Activated CD8-positive, alpha-beta memory T cell treated with anti-CD3 and anti-CD28 coated beads, Interleukin-2, amount 50 U/mL, for 48 hours (primary cell): ENCODE measurements at places on chromosomes 2 and 18.
A peak's percentile ranks its signal among the peaks of the same experiment; 100 is the strongest.

- no peak for DNase-seq
These were observed 39.4 kb upstream of the CYBRD1 start for GRCh38 chr2:171482877-171483276.

- no peak for DNase-seq
These were observed 352.4 kb downstream of the ZNF516 start for GRCh38 chr18:76142611-76143010.

DNA sequence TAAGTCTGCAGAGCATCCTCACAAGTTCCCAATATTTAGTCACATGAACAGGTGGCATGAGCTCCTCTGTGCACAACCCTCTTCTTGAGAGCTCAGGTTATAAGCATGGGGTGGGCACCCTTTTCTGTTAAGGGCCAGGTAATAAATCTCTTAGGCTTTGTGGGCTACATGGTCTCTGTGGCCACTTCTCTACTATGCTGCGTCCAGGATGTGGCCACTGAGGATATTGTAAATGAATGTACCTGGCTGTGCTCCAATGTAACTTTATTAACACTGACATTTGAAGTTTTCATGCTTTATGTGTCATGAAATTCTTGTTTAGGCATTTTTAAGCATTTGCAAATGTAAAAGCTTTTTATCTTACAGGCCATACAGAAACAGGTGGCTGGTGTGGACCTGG, 116.8 kb upstream of the ST6GAL2 start:
- no peak for DNase-seq

- no peak for DNase-seq
These were observed 108.4 kb upstream of the ITGB6 start for GRCh38 chr2:160308476-160308875.

DNA sequence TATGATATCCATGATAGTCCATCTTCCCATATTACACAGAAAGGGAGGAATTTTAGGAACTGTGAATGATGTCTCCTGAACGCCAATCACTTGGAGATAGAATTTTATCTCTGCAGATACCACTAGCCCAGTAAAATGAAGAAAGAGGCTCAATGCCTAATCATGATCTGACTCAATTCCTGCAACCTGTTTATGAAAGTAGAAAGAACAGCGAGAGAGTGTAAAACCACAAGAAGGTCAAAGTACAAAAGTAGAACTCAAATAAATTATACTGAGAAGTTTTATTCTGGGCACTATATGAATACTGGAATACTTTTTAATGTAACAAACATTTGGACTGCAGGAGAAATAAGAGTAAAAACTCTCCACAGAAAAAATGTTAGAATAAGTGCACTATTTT, 892.1 kb upstream of the DDX18 start:
- no peak for DNase-seq

DNA sequence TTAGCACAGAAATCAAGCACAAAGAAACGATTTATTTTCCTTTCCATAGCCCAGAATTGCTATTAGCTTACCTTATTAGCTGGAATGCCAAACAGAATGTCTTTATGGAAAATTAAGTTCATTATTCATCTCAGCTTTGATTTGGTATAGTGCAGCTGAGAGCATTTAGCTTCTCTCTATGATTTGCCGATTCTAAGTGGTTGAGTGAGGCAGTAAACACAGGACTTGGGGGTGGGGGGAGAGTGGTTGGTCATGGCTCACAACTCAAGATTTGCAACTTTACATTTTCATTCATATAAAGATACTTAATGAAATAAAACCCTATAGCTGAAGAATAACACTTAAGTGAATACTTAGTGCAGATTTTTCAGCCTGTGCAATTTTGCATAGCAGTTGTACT, 395.2 kb downstream of the TGIF1 start:
- no peak for DNase-seq

DNA sequence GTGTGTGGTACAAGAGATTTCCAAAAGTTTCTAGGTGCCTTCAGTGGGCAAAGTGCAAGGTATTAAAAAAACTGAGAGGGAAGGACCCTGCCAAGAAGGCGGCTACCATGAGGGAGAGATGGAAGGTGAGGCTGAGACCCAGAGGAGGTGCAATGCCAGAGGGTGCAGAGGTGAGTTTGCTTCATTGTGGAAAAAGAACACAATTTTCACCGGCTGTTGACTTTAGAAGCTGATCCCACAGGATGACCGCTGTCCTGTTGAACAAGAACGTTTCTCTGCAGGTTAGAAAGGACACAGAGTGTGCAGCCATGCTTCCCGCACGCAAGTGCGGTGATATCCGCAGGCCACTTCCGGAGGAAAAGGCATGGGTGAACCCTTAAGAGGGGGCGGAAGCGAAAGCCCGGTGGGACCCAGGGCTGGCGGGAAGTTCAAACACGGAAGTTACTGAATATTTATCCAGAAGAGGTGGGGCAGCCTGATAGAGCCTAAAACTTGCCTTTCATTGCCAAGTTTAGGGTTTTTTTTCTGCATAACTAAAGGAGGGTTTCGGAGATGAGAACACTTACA, 16.6 kb downstream of the SP110 start:
- DNase-seq = no peak

DNA sequence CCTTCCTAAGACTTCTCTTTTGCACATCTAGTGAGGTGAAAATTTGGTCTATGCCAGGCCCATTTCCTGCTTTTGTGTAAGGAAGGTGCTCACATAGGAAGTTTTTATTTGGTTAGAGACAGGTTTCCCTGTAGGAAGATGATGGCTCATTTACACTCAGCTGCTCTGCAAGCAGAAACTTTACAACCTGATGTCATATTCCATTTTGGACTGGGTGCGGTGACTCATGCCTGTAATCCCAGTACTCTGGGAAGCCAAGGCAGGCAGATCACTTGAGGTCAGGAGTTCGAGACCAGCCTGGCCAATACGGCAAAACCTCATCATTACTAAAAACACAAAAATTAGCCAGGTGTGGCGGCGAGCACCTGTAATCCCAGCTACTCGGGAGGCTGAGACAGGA, 35.8 kb downstream of the CASP10 start:
- no peak for DNase-seq

- no peak for DNase-seq
These were observed 61.4 kb upstream of the RTN4 start for GRCh38 chr2:55111570-55112228.

GRCh38 chr2:100878000-100878791, 58.3 kb downstream of the NPAS2 start:
- DNase-seq = no peak

GRCh38 chr2:10413503-10413902, 34.6 kb downstream of the ODC1 start:
- no peak for DNase-seq

DNA sequence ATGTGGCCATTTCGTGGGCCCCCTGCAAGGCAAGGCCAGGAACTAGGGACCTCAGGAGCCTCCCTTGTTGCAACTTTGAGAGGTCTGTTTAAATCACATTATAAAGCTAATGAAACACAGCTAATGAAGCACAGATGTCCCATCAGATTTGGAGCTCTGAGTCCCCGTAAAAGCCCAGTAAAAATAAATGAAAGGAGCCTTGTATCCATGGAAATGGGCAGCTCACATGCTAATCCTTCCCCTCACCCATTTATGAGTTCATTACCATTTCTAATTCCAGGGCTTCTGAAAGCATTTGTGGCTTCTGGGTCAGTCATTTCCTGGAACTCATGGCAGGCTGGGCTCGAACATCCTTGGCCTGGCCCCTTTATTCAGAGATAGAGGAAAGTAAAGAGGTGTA, 274.8 kb downstream of the SS18 start:
- DNase-seq = no peak

GRCh38 chr2:70785137-70785911, 5.1 kb downstream of the FIGLA start:
- peak; percentile 60 for DNase-seq

GRCh38 chr18:43442131-43442530, 164.8 kb upstream of the SYT4 start:
- DNase-seq = no peak

DNA sequence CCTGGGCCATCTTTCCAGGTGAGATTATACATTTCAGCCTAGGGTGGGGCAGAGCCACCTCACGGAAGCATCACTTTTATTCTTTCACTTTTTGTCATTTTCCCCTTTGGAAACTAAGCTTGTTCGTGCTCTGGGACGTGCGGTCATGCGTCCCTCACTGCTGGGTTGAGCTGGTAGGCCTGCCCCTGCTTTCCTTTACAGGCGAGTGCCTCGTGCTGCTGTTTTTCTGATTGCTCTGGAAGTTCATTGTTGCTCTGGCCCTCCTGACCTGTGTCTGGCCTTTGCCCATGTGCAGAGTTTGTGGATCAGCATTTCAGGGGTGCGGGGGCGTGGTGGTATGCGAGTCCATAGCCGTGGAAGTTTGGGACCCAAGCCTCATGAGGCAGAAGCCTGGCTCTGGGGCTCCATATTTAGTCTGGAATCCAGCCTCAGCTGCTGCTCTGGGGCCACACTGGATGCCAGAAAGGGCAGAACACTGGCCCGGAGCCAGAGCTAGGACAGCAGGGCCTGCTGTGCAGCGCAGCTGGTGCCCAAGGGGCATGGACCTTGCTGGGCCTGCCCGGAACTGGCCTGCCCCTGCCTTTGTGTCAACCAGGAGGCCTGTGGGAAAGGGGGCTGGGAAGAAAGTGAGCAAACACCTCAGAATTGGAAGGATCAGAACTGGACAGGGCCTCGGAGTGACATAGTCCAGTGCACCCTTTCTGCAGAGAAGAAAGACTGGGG, 51.1 kb downstream of the CTIF start:
- DNase-seq = no peak

GRCh38 chr2:164745012-164745797, 96.4 kb downstream of the COBLL1 start:
- DNase-seq = no peak

DNA sequence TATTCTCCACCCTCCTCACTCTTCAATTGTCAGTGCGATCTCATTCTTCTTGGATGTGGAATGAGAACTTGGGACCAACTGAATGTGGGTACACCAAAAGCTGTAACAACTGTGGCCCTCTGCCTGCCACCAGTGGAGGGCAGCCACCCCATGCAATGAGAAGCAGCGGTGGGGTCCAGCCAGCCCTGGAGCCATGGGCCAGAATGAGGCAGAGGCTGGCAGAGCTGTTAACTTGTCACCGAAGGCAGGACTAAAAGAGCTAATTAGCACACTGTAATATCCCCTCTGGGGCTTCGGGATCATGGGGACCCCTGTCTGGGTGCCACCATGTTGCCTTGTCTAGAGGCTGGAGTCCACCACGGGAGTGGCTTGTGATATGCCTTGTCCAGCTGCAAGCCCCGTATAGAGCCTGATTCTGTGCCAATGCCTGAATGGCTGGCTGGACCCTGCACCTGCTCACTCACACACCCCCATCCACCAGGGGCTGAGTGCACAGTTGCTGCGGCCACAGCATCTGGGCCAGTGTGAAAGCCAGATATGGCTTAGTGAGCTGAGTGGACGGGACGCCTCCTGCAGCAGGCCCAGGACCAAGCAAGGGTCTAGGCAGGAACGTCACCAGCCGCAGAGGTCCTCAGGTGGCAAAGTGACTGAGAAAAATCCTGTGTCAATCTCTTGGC, 680.5 kb downstream of the DSC3 start:
- DNase-seq = no peak

- DNase-seq = no peak
These were observed 7.5 kb upstream of the MOCOS start for GRCh38 chr18:36179562-36180355.

DNA sequence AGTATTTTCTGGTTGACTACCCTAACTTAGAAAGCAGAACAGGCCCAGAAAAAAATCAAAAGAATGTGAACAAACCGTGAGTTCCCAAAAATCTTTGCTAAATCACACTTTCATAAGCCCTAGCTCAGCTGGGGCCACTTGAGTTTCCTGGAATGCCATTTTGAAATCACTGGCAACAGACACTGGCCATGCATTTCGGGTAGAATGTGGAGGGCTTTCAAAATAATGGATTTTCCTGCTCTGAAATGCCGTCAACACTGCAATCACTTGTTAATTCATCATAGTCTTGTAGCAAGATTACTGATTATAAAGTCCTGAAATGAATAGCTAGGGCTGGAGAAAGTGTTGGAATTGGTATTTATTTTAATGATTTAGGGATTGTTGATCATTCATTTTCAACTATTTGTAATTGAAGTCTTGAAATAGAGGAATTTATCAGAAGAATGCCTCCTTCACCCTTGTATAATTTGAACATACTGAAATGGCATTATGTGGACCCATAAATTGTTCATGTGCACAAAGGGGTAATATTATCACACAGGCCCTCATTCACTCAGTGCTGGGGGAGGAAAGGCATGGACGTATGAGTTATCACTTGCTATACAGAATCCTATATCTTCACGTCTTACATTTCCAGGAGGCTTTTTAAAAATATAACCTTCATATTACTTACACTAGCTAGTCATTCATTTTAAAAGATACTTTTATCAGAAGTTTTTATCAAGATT, 134.8 kb downstream of the DTNA start:
- DNase-seq = no peak

- DNase-seq = no peak
These were observed 71.1 kb upstream of the SH3BP4 start for GRCh38 chr2:234880551-234881211.

DNA sequence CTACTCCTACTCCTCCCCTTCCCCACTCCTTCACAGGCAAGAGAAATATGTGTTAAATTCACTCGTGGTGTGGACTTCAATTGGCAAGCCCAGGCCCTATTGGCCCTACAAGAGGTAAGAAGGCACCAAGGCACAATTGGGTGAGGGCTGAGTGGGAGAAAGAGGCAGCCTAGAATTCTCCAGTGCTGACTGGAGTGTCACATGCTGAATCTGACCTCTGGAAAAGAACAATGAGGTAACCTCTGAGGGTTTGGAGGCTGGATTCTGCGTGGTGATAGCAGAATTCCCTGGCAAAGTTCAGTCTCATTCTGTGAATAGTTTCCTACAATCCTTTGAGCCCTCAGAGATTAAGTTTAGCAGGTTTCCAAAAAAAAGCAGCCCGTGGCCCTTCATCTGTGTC, 6.9 kb downstream of the CENPA start:
- DNase-seq = no peak

GRCh38 chr2:55838653-55839052, 84.9 kb downstream of the EFEMP1 start:
- no peak for DNase-seq

- DNase-seq = no peak
These were observed 57.6 kb downstream of the SCN1A start for GRCh38 chr2:166070231-166070630.

DNA sequence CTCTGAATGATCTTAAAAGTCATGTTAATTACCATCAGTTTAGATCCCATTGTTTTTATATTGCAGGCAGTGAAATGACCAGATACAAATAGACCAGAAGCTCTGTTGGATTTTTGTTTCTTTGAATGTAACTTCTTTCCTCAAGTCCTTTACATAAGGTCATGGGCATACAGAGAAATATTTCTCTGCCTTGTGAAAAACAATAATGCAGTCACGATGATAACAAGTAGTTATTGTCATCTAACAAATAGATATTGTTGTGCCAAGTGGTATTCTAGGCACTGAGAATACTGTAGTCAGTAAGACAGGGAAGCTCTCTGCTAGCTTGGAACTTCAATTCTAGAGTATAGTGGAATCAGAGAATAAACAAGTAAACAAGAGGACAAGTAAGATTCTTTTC, 94.7 kb upstream of the BARD1 start:
- DNase-seq = no peak

GRCh38 chr2:154495455-154495868, 203.0 kb upstream of the KCNJ3 start:
- no peak for DNase-seq

GRCh38 chr2:47218066-47218581, 63.0 kb upstream of the STPG4 start:
- DNase-seq = no peak
